Transverse colon (tissue), 4 donors: ENCODE measurements at places on chromosomes 4 and X. TPM values are rescaled to one million over a fixed set of nuclear protein-coding genes. Genes with fewer than 3 reads are reported as not detected.

DNA sequence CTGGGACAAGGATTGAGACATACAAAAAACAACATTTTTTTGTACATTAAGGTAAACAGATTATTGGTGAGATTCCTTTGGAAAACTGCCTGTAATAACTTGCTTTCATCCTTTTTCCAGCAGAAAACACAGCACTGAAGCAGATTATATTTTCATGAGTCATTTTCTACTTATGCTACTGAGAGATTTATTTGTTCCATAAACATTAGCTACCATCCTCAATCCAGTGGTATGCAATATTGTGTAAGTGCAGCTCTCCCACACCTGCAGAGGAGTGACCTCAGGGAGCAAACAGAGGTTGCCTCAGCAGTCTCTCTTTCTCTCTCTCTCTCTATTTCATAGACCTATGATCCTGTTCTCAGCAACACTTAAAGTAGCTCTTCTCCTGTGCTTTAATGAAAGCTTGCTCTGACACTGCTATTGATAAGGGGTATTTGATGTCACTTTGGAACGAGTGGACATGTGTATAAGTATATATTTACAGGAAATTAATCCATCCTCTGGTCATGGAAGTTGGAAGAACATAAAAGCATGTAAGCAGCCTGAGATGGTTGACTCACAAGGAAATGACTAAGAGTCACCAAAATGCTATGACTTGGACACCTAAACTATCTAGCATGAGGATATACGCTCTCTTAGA lies 163.7 kb upstream of the SPANXC start:
- no peak overlapping the region for H3K4me3 ChIP-seq
- no peaks in the 10 kb centered on the region for H3K4me1 ChIP-seq
- H3K36me3 ChIP-seq, result no peaks in the 10 kb centered on the region
- no peak for DNase-seq

DNA sequence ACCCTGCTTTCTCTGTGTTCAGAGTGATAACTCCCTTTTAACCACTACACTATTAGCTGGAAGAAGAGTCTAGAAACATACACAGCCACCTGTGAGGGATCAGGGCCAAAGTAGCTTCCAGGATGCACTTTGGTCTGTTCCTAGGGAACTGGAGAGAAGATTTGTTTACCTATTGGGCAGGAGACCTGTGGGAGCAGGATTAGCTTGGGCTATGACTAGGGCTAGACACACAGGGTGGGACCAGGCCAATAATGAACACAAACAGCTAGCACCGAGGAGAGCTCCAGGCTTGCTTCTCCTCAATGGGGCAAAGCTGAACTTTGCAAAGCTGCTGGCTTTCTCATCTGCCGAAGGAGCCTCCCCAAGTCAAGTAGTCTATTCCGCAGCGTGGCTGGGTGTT lies 24.4 kb upstream of the MAP7D3 start:
- H3K4me3 ChIP-seq, result no peak overlapping the region
- no peak overlapping the region for H3K27ac ChIP-seq
- H3K27me3 ChIP-seq, result no peaks in the 10 kb centered on the region
- H3K4me1 ChIP-seq, result peaks cover 8% of the 10 kb centered on the region

DNA sequence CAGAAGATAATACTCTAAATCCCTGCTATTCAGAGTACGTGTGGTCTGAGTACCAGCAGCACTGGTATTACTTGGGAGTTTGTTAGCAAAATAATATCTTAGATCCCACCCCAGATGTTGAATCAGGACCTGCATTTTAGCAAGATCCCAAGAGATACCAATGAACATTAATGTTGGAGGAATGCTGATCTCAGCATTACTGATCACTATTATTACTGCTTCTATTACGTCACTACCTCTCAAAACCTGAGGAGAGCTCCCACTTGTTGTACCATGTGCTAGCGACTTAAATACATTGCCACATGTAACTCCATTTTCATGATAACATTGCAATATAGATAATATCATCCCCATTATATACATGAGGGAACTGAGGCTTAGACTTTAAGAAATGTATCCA lies 185.2 kb downstream of the SPRY1 start:
- no peaks in the 10 kb centered on the region for H3K27me3 ChIP-seq
- H3K36me3 ChIP-seq, result no peaks in the 10 kb centered on the region
- H3K4me1 ChIP-seq, result no peaks in the 10 kb centered on the region
- H3K4me3 ChIP-seq, result no peak overlapping the region

DNA sequence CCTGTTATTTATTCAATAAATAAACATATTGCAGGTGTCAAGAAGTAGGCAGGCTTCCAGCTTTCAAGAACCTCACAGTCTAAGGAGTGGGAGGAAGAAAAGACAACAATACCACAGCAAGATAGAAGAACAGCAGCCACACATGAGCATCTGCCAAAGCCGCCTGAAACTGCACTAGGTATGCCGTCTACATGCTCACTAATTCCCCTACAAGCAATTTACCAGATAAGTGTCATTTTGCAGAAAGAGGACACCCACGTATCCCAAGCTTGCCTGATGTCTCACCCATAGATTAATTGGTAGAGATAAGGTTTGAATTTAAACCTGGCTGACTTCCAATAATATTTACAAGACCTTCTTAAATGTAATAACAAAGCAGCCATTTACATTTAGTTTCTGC lies 439.4 kb upstream of the CPEB2 start:
- no peak overlapping the region for H3K27ac ChIP-seq
- H3K4me1 ChIP-seq, result no peaks in the 10 kb centered on the region
- DNase-seq, result no peak
- H3K27me3 ChIP-seq, result no peaks in the 10 kb centered on the region
- H3K36me3 ChIP-seq, result no peaks in the 10 kb centered on the region
- H3K4me3 ChIP-seq, result no peak overlapping the region

DNA sequence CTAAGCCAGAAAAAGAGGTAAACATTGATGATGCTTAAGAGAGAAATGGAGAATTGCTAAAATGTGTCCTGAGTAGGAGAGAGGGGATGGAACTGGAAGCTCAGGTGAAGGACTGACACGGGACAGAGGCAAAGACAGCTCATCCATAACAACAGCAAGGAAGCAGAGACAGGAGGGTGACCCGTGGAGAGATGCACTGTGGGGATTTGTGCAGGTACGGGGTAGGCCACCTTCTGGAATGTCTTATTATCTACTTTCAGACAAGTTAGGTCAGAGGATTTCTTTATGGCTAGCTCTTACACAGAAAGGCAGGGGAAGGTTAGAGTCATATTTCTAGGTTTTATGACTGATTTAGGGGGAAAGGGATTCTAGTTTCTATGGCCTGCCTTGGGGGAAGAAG lies 31.7 kb downstream of the RXFP1 start:
- no peak for DNase-seq
- H3K27me3 ChIP-seq, result no peaks in the 10 kb centered on the region
- no peaks in the 10 kb centered on the region for H3K36me3 ChIP-seq
- H3K4me3 ChIP-seq, result no peak overlapping the region
- no peak overlapping the region for H3K27ac ChIP-seq

GRCh38 chr4:107826421-107826980 lies 1.8 kb downstream of the SGMS2 start:
- H3K36me3 ChIP-seq, result no peaks in the 10 kb centered on the region
- H3K27me3 ChIP-seq, result no peaks in the 10 kb centered on the region
- peak; percentile 42 for DNase-seq
- H3K27ac ChIP-seq, result peak overlapping the region; percentile 97
- H3K4me1 ChIP-seq, result peaks cover 21% of the 10 kb centered on the region

- no peak overlapping the region for H3K4me3 ChIP-seq
- no peaks in the 10 kb centered on the region for H3K36me3 ChIP-seq
- H3K27me3 ChIP-seq, result no peaks in the 10 kb centered on the region
- DNase-seq, result no peak
- H3K27ac ChIP-seq, result no peak overlapping the region
Observed at GRCh38 chrX:144840616-144841015, 406.7 kb upstream of the SPANXN1 start.

- H3K36me3 ChIP-seq, result no peaks in the 10 kb centered on the region
- H3K27ac ChIP-seq, result no peak overlapping the region
Observed at GRCh38 chr4:183552274-183553146, 47.7 kb downstream of the ING2 start.

GRCh38 chrX:9903146-9903545 lies 64.0 kb upstream of the CLDN34 start:
- H3K4me1 ChIP-seq, result no peaks in the 10 kb centered on the region
- H3K4me3 ChIP-seq, result no peak overlapping the region

- no peak for DNase-seq
- H3K4me1 ChIP-seq, result no peaks in the 10 kb centered on the region
- no peaks in the 10 kb centered on the region for H3K36me3 ChIP-seq
- no peaks in the 10 kb centered on the region for H3K27me3 ChIP-seq
Observed at GRCh38 chr4:90584051-90584450, 456.9 kb downstream of the CCSER1 start.

The NUP62CL gene
- total RNA-seq, result not detected

The DAPP1 gene
- total RNA-seq, result 8.9 TPM

The XAGE2 gene
- total RNA-seq, result not detected
